ENCODE measurements at places on chromosomes 1 and 21.
A peak's percentile ranks its signal among the peaks of the same experiment; 100 is the strongest.

DNA sequence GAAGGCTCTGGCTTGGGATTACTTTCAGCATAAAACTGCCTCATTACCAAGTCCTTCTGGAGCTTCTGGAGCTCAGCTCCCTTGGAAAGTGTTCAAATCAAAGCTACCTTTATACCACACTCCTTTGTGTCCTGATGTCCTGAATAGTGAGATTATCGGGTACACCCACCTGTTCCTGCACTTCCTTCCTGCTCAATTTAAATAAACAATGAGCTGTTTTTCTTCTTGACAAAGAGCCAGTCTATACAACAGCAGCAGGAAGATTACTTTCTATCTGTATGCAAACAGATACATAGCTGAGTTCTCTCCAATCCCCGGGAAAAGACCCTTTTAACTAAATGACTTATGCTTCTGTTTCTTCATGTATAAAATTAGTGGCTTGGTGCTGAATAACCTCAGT lies 258.0 kb upstream of the FMN2 start:
- no peak for DNase-seq

- DNase-seq, result no peak
These were observed 51.8 kb downstream of the SLC44A5 start for GRCh38 chr1:75559136-75559535.

DNA sequence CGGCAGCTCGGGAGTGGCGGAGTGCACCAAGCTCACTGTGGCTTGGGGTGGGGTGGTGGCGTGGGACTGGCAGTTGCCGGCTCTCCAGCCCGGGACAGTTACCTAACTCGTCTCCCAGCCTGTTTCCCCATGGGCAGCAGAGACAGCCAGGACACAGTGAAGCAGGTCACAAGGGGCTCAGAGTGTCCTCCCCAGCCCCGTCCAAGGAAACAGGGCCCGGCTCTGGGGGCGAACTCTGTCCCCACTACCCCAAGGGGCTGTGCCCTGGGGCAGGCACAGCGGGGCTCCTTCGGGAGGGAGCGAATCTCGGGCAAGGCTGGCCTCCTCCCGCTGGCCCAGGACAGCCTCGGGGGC lies 759 bp downstream of the GPR157 start:
- DNase-seq, result no peak

DNA sequence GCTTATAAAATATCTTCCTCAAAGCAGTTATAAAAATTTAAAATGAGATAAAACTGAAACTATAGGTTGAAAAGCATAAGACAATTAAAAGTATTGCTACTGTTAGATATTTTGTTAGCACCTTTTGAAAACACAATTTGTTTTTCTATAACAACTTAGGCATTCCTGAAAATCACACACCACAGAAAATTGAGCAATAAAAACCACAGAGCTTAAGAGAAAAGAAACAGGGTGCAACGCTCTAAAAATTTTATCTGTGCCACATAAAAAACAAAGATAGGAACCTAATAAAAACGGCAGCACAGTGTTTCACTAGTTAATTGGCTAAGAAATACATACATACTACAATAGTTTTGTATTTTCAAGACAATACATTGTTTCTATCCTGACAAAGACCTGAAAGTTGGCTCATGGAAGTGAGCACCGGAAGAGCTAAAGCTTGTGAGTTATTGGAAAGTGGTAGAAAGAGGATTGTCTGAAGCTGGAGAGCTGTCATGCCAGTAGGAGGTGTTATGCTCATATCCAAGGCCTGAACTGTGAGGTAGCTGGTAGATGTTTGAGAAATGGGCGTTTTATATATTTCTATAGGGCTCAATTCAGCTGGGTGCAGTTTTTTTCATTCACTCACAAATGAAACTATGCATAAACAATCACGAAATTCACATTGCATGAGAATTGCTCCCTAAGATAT lies 45.8 kb downstream of the RGS7 start:
- no peak for DNase-seq

GRCh38 chr1:203177470-203178039 lies 1.9 kb upstream of the MYBPH start:
- DNase-seq, result no peak

DNA sequence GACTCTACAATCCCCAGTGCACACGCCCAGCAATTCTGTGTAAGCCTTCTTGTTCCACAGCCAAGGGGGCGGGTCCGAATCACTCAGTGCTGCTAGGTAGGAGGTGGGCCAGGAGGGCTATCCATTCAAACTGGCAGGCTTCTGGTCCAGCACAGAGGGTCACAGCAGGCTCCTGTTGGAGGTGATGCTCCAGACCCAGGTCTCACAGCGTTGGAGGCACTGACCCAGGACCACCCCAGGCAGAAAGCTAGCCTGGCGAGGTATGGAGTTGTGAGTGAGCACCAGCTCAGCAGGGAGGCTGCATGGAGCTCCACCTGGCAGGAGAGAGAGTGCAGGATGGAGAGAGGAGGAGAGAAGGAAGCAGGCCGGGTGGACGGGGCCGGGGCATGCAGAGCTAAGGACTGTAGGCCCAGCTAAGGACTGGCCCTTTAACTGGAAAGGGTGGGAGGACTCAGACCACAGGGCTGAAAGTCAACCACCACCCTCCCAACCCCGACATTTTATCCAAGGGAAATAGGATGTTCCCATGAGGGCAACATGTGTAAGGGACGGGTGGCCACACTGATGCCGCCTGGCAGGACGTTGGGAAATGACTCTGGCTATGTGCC lies 38.7 kb downstream of the GPR161 start:
- DNase-seq, result no peak

- no peak for DNase-seq
These were observed 162.3 kb upstream of the CAMK1G start for GRCh38 chr1:209421186-209421585.

DNA sequence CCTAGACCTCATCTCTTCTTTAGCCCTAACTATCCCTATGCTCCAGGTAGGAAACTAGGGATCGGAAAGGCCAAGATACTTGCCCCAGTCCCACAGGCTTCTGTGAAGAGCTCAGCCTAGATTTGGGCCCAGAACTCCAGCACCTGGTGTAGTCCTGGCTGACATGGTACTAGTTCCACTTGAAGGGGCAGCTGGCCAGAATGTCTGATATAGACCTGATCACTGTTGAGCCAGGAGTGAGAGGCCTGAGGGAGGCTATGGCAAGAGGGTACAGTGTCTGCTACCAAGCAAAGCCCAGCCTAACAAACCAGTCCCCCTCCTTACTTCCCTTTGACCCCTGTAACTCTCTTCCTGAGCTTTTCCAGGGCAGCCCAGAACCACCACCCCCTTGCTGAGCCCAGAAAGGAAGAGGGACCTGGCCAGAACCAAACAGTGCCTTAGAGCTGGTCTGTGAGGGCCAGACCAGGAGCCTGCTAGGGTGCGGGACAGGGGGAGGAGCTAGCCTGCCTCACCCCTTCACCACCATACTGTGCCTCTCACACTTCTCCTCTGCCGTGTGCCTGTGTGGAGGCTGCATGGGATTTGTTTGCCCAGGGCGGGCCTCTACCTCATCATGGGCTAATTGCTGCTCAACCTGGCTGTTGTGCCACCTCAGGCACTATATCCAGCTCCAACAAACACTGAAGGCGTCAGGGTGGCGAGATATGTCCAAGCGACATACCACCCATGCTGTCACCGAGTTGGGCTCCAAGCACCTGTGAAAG lies 10.9 kb downstream of the POMGNT1 start:
- peak; percentile 69 for DNase-seq

GRCh38 chr1:181036107-181036836 lies 2.5 kb downstream of the MR1 start:
- no peak for DNase-seq

DNA sequence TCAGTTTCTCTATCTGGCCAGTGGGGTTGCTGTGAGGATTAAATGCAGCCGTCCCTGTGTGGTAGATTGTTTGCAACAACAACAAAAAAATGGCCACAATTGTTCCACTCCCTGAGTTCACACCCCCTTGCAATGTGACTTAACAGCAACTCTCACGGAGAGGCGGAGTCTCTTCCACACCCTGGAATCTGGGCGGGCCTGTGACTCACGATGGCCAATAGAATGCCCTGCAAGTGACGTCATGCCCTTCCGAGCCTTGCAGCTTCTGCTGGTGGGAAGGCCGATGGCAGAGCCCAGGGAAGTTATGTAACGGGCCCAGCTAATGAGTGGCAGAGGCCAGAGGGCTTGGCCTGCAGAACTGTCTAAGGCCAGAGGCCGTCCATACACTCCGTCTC lies 87.9 kb downstream of the RIPK4 start:
- DNase-seq, result peak; percentile 57

DNA sequence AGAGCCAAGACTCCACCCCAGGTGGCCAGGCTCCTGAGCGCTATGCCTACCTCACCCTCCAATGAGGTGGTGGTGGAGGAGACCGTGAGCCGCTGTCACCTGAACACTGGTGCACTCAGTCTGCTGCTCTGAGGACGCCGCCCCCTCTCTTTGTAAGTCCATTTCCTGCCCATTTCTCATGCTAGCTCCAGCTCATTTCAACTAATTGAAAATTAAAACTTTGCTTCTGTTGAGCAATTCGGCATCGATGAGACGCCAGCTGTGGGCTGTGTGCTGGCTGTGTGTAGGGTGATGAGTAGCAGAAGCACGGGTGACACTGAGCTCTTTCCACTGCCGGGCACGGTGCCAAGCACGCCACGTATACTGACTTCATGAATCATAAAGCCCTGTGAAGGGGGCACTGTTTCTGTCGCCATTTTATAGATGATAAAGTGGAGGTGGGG lies 11.2 kb downstream of the TNFRSF1B start:
- DNase-seq, result peak; percentile 84

GRCh38 chr1:1200876-1201810 lies 5.2 kb downstream of the TNFRSF18 start:
- DNase-seq, result peak; percentile 17

DNA sequence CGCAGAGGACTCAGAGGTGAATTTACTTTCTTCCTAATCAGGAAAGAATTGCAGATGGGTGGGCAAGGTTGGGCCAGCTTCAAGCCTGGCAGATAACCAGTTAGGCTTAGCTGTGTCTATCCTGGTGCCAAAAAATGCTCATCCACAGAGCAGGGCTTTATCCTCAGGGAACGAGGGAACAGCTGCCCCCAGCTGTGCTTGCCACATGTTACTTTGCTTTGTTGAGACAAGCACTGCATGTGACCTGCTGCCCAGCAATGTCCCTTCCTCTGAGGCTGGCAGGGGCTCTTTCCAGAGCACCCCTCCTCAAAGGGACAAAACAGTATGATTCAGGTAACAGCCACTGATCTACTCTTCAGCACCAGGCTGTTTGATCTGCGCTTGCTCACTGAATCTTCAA lies 505.1 kb upstream of the USP24 start:
- no peak for DNase-seq

DNA sequence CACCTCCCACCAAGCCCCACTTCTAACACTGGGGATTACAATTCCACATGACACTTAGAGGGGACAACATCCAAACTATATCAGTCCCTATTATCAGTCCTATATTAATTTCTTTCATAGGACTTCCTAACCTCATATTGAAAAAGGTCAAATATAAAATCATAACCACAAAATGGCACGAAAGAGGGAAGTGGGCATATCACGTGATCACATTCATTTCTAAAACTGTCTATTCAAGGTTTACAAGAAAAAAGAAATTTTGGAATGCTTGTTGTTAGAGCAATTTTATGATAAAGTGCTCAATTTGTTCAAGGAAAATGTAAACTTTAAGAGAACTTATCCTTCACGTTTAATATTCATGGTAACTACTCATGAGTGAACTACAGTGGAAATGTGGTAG lies 13.2 kb upstream of the CDC7 start:
- no peak for DNase-seq

DNA sequence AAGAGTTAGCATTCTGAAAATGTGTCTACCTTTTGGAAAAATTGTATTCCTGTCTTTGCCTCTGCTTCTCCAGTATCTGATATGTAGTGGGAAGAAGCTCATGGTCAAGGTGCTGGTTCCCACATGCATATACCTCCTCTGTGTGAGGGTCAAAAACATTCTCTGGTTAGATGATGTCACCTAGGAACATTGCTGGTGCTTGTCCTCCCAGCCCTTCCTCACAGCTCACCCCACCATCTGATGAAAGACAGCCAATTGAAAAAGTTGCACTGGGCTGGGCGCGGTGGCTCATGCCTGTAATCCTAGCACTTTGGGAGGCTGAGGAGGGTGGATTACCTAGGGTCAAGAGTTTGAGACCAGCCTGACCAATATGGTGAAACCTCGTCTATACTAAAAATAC lies 154.4 kb downstream of the NR5A2 start:
- no peak for DNase-seq

GRCh38 chr21:34580181-34580700 lies 34.7 kb downstream of the RCAN1 start:
- DNase-seq, result no peak

All from NCI-H345 (cell line).